ENCODE measurements at places on chromosomes 4 and X.
A peak's percentile ranks its signal among the peaks of the same experiment; 100 is the strongest.

DNA sequence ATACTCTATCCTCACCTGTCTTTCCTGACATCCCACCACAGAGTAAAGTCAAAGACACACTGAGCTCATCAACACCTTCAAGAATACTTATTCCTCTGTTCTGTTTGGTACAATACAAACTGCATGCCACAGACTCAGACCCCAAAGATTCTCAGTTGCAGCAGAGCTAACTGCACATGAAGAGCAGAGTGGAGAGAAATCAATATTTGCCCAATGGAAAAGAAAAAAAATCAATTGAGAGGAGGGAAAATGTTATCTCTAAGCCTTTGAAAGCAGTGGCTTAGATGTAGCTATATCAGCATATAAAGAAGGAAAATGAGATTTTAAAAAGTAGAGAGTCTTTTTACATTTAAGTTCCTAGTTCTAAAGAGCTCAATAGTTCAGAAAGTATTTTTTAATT lies 180.2 kb downstream of the NWD2 start:
- DNase-seq = no peak

DNA sequence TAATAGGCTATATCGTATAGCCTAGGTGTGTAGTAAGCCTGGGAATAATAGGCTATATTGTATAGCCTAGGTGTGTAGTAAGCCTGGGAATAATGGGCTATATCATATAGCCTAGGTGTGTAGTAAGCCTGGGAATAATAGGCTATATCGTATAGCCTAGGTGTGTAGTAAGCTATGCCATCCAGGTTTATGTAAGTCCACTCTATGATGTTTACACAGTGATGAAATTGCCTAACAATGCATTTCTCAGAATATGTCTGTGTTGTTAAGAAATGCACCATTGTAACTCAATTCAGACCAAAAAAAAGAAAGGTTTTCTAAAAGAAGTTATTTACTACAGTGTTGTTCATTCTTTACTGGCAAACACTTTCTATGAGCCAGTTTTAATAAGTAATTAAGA lies 1387.2 kb downstream of the STIM2 start:
- no peak for DNase-seq

- no peak for DNase-seq
Measured at GRCh38 chr4:54228056-54228527, 1.0 kb upstream of the PDGFRA start.

DNA sequence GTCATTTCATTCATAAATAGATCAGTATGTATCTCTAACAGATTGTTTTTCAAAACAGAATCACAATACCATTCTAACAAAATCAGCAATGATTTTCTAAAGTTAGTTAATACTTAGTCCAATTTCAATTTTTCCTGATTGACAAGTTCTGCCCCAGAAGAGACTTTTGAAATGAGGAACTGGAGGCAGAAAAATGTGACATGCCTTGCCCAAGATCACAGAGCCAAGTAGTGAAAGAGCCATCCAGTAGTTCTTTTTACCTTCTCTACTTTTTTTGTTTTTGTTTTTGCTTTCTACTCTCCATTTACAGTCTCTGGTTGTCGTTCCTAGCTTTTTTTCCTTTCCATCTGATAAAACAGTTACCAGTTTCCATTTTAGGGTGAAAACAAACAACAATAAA lies 129.3 kb upstream of the TMEM164 start:
- no peak for DNase-seq

DNA sequence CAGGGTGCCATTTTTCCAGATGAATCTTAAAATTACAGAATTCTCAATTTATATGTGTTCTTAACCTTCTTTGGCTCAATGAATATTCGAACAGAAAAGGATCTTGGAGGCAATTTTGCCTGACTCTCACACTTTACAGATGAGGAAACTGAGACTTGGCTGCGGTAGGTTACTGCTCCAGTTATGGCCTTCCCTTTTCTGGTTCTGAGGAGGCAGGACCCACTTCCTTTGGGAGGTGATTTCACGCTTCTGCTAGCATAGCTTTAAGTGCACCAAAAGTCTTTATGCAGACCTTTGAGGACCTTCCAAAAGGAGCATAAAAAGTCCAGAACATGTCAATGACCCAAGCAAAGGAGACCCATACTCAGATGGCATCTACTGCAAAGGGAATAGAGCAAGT lies 44.7 kb upstream of the KLF3 start:
- DNase-seq = no peak

- DNase-seq = no peak
Measured at GRCh38 chr4:13678186-13678924, 50.8 kb upstream of the BOD1L1 start.

DNA sequence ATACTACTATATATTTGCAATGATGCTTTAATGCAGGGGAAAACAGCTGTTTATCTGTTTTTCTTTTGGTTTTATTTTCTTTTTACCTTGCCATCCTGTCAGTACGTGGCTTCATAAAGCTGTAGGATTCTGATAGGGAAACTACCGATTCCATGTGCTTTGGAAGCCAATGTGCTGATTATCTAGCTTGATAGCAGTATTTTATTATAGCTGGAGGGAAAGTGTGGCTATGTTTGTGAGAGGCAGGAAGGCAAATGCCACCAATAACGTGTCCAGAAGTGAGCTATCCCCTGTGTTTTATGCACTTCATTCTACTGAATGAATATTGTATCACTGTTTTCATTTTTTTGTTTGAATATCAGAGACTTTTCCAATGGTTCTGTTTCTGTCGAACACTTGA lies 43.7 kb downstream of the IL15 start:
- no peak for DNase-seq

DNA sequence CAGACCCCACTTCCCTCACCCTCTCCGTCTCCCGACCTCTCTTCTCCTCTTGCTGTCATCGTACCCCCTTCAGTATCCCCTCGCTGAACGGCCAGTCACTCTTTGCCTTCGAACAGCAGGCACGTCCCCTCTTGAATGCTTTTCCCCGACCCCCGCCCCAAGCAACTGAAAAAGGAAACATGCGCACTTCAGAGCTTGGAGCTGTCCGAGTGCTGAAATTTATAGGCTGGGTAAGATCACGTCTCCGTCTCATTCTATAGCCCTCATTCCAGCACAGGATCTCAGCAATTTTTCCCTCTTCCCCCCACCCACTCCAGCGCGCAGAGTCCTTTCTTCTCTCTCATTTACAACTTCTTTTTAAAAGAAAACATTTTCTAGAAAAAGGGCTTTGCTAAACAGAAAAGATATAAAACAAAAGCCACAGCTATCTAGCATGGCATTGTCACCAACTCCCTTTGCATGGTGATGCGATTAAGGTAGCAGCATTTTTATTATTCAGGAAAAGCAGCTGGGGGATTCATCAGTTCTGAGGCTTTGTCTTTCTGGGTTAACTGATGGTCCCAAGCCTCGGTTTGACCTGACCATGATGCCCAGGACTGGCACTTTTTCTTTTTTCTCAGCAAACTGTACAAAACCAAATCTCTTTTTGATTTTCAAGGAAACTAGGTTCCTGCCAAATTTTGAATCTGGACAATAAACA lies at the start of gene GLRA2:
GLRA2 (plus strand) TSS at position 247 of the 700 bp plus-strand sequence. CDS start 522 bp downstream, outside the sequence.
- DNase-seq = no peak

DNA sequence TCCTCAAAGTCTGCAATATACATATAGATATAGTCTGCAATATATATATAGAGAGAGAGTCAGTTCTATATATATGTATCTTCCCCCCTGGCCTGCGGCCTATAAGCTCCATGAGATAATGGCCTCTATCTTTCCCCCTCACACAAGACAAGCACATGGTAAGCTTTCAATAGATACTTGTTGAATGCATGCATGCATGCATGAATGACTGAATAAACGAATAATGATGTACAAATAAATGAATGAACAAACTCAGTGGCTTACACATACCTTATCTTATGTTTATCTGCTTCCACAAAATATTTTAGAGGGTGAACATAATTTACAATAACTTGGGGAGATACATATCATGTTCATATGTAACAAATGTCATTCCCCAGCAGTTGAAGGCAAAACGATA lies 6.3 kb upstream of the GPM6A start:
- no peak for DNase-seq

DNA sequence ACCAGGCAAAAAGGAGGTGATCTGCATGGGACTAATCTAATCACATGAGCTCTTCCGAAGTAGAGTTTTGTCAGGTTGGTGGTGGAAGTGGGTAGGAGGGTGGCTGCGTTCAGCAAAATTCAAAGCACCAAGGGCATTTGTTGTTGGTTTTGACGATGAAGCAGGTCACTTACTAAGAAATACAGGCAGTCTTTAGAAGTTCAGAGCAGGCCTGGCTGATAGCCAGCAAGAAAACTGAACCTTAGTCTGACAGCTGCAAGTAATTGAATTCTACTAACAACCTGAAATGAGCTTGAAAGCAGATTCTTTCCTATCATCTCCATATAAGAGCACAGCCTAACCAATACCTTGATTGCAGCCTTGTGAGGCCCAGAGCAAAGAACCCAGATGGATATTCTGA lies 505.8 kb downstream of the KLHL13 start:
- no peak for DNase-seq

DNA sequence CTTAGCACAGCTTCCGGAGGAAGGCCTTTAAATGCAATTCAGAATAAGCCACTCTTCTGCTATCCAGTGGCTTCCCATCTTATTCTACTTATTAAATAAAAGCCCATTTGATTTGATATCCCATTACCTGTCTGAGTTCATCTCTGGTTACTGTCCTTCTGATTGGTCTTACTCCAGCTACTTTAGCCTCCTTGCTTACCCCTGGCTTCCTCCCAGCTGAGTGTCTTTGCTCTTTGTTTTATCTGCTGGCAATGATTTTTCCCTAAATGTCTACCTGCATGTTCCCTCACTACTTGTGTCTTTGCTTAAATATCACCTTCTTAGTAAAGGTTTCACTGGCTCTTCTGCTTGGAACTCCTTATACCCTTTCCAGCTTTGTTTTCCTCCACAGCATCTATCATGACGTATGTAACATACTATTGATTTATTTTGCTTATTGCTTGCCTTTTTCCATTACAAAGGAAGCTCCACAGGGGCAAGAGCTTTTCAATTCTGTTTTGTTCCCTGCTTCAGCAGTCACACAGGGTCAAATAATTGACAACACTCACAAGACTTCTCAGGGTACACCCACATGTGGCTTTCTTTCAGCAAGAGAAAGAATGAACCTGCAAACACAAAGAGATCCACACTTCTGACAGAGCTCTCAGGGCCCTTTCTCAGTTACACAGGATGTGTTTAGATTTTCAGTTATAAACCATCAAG lies 63.8 kb downstream of the TBC1D19 start:
- no peak for DNase-seq

GRCh38 chrX:40172401-40173142 lies 74.8 kb upstream of the BCOR start:
- DNase-seq = no peak

- DNase-seq = no peak
Measured at GRCh38 chr4:27140486-27140885, 279.8 kb downstream of the STIM2 start.

- no peak for DNase-seq
Measured at GRCh38 chr4:112153211-112153791, 8.0 kb downstream of the FAM241A start.

DNA sequence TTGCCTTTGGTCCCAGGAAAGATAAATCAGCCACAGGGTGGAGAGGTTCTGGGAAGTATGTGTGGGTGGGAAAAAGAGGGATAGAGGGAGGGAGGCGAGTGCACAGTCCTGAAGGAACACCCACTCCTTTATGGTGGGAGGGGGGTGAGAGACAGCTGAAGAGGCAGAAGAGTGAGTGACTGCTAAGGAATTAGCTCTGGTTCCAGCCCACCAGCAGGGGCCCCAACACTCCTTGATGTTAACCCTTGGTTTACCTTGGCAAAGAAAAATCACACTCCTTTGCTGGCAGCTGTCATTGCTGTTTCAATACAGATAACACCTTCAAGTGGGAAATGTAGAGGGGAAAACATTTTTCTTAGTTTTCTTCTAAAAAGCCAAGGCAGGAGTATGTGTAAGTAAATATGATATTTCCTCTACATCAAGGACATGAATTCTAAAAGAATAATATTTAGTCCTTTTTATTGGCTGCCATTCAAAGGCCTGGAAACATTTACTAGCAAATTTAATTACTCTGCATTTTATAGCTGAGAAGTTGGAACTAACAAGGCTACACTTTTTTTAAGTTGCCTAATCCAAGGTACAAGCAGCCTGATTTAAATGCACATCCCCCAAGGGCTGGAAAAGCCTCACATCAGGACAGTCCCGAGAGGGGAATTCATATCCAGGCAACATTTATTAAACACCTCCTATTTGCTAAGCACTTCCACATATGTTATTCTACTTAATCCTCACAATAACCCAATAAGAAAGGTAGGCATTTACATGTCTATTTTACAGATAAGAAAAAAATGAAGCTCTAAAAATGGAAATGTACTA lies 81.7 kb downstream of the HS6ST2 start:
- no peak for DNase-seq

GRCh38 chr4:60344908-60345307 lies 855.2 kb upstream of the ADGRL3 start:
- no peak for DNase-seq

DNA sequence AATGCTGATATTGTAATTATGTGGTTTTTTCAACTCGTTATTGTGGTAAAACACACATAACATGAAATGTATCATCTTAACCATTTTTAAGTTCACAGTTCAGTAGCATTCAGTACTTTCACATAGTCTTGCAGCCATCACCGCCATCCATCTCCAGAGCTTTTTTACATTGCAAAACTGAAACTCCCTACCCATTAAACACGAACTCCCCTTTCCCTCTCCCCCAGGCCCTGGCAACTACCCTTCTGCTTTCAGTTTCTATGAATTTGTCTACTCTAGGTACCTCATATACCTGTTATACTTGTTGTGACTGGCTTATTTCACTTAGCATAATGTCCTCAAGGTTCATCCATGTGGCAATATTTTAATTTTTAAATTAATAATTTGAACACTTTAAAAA lies 380.6 kb downstream of the MAPK10 start:
- DNase-seq = no peak

DNA sequence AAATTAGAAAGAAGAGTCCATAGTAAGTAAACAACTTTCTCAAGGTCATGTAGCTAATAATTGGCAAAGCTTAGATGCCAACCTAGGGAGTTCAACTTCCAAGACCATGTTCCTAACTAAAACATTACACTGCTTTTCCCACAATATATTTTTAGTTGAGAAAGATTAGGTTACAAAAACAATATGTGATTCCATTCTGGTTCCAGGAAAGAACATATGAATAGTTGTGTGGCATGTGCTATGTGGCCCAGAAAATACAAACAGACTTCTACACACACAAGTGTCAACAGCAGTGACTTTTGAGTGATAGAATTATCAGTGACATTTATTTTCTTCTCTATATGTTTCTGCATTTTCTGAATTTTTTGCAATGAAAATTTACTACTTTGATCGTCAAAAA lies 62.7 kb upstream of the EDNRA start:
- DNase-seq = no peak

GRCh38 chr4:1347410-1347864 lies 429 bp downstream of the UVSSA start:
- no peak for DNase-seq

GRCh38 chrX:130170752-130171445 lies 863 bp upstream of the RAB33A start:
- DNase-seq = peak; percentile 33

DNA sequence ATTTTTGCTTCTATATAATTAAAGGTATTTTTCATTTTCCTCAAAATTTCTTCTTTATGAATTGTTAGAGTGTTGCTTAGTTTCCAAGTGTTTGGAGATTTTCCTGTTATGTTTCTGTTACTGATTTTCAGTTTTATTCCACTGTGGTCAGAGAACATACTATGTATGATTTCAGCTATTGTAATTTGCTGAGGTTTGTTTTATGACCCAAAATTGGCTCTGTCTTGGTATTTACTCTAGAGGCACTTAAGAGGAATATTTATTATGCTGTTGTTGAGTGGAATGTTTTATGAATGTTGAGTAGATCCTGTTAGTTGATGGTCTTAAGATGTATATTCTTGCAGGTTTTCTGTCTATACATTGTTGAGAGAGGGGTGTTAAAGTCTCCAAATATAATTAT lies 263.5 kb downstream of the PABPC4L start:
- DNase-seq = no peak
